ENCODE measurements at places on chromosomes 2 and 18.

- DNase-seq = no peak
These were observed 277.7 kb upstream of the MAP2 start for GRCh38 chr2:209145941-209146681.

- DNase-seq = no peak
These were observed 17.5 kb downstream of the GPR55 start for GRCh38 chr2:230907361-230908091.

DNA sequence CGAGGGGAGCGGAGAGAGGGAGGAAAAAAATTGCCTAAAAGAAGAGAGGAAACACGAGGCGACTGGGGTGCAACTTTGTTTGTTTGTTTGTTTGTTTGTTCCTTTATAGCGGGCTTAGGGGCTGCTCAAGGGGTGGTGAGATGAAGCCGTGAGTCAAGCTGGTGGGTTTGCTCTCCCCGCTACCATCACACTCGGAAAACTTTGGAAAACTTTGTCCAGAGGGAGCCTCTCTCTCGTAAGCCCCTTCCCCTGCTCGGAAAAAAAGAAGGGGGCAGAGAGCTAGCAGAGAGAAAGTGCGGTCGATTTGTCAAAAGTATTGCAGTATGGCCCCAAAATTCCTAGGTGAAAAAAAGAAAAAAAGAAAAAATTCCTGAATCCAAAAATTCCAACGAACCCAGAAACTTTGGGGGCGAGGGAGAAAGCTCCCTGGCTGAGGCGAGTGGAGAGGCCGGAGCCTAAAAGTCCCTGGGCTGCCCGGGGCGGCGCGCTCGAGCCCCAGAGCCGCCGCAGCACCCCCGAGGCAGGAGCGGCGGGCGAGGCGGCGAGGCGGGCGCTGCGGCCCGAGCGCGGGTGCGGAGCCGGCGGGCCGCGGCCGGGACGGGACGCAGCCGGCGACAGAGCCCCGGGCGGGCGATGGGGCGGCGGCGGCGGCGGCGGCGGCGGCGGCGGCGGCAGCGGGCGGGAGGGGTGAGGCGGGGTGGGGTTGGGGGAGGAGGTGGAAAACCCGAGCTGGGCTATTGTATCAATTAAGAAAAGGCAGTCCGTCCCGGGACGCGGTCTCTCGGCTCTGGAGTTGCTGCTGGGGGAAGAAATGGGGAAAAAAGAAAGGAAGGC lies 558 bp upstream of the CYP26B1 start:
- DNase-seq = no peak

DNA sequence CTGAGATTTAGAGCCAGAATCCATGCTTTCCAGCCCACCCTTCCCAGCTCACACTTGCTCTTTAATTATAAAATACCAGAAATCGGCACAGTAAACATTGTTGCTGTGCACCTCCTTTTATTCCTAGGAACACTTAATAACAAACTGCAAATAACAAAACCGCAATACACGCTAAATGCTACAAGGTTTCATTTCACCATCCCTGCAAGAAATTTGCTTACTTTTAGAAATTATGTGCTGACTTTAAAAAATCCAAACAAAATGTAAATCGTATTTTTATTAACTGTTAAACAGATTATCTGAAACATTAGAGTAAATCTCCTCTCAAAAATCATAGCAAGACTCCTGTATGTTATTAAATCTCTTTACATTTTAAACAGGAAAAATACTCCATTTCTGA lies 79.3 kb downstream of the TCF4 start:
- no peak for DNase-seq
